Stimulated activated CD4-positive, alpha-beta T cell treated with anti-CD3 and anti-CD28 coated beads, Interleukin-2, amount 100 ng/mL, for 24 hours (primary cell): ENCODE measurements at places on chromosomes 1 and 21.

- DNase-seq, result no peak
These were observed 158.5 kb downstream of the KCNJ6 start for GRCh38 chr21:37757606-37758376.

DNA sequence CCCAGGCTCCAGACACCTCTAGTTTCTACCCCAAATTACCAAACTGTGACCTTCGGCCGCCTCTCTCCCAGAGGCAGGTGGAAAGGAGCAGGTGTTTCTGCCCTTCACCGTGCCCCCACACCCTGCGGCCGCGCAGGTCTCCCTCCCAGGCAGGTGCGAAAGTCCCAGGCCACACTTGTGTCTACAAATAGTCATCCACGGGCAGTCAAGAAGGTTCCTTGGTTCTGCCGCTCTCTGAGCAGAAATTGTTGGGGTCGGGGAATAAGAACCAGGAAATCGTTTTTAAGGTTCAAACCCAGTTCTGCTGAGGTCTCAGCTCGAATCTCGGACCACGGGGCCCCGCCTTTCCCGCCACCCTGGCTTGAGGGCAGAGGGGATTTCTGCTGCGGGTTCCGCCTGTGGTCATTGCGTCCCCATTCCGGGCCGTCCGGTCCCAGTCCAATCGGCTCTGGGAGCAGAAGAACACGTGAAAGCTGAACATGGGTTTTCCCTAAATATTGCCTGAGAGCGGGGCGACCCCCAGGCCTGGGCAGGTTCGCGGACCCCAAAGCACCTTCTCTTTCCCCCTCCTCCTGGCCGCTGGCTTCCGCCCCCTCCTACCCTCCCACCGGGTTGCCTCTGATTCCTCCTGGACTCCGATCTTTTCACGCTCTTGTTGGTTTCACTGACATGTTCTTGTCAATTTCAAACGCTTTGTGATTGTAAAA is 1.2 kb upstream of the ATF3 start:
- no peak for DNase-seq

GRCh38 chr1:245590726-245591125 is 435.9 kb downstream of the KIF26B start:
- no peak for DNase-seq

- no peak for DNase-seq
These were observed 115.7 kb downstream of the PRDM16 start for GRCh38 chr1:3184666-3185065.

DNA sequence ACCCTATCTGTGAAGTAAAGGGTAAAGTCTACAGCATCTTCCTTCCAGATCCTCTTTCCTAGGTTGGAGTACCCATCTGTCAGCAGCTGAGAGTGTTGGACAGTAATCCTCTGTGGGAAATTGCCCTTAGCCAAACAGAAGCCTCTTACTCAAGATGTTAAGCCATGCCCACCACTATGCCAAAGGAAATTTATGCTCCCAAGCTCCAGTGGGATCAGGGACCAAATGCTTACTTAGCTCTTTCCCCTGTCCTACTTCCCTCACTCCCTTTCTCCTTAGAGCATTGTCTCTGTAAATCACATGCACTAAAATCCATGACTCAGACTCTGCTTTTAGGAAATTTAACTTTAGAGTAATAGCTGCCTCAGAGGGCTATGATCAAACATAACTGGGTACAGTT is 254.0 kb downstream of the BRINP2 start:
- DNase-seq, result no peak

- no peak for DNase-seq
These were observed 115.4 kb upstream of the NEGR1 start for GRCh38 chr1:72397786-72398185.

DNA sequence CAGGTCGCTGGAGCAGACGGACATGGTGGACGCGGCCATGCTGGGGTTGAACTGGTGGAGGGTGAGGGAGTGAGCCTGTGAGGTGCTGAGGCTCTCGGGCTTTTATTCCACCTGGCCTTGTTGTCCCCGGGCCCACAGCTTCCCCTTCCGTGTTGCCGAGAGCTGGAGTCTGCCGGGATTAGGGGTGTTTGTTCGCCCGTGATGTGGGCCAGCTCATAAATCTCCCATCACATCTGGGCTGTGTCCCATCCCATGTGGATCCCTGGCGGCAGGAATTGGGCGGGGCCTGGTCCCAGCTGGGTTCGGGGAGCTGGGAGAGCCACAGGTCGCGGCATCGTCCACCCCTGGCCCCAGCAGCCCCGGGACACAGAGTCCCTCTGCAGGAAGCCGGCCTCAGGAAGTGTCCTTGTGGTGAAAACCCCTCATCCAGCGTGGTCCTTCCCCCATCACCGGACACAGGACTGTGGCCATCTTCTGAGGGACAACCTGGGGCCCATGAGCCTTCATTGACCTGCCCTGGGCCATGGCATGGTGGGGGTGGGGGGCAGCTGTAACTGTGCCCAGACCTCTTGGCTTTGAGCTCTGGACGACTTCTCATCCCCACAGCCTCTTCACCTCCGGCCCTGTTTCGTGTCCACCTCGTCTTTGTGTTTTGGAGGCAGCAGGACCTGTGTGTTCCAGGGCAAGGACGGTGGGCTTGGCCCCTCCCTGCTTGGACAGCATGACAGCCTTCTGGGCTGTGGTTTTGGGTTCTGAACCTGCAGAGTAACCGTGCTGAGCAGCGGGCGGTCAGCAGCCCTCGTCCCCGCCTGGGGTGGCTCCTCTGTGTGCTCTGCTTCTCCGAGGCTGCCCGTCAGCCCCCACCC is at the start of gene KRTAP10-6:
KRTAP10-6 (minus strand) TSS at position 60 of the 866 bp plus-strand sequence; CDS start at position 39, 21 bp downstream.
- no peak for DNase-seq

- DNase-seq, result no peak
These were observed 10.6 kb upstream of the USP1 start for GRCh38 chr1:62426237-62426636.
